ENCODE measurements at places on chromosomes 1 and 21. TPM values are rescaled to one million over a fixed set of nuclear protein-coding genes. Genes with fewer than 3 reads are reported as not detected.

CFAP141 gene
- not detected for total RNA-seq

PTPRC gene
- total RNA-seq = not detected

VPS13D gene
- 24.4 TPM for total RNA-seq

KCNQ4 gene
- total RNA-seq = 0.04 TPM

IL19 gene
- not detected for total RNA-seq

All from pulmonary artery endothelial cell (primary cell).